CD14-positive monocyte (primary cell): ENCODE measurements at places on chromosomes 4 and X. TPM values are rescaled to one million over a fixed set of nuclear protein-coding genes. Genes with fewer than 3 reads are reported as not detected.

- peaks cover 50% of the 10 kb centered on the region for H3K4me1 ChIP-seq
- peaks cover 5% of the 10 kb centered on the region for H3K36me3 ChIP-seq
- no peak overlapping the region for H3K4me3 ChIP-seq
- no peak for DNase-seq
- peak overlapping the region; percentile 92 for H3K27ac ChIP-seq
Measured at GRCh38 chr4:70997546-70997945, 4.1 kb downstream of the DCK start.

The RHOXF1 gene
- polyA plus RNA-seq = not detected

DNA sequence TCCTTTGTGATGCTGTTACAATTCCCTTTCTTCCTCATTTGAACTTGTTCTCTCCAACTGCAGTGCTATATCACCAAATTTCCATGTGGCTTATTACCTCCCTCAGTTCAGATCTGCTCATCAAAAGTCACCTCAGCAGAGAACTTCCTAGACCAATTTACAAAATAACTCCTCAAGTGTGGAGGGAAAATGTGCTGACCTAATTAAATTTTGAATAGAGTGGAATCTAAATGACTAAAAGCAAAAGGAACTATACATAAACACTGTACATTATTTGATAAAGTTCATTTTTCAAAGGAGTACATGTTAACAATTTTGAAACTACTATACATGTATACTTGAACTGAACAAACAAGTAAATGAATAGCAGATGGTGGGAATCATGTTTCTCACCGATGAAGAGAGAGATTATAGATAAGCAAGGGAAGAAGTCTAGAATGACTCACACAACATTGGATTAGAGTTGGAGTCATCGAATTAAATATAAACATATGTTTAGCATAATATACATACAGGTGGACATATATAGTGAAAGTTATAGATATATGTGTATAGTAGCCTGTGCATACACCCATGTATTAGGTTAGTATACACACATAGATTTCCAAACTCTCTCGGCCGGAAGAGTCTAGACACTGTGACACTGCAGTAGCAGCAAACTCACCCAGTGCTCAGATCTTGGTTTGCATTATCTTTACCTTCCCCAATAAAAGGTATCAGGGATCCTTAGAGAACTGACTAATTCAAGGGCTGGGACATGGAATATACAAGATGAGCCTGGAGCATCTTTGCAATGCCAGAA lies 318.7 kb downstream of the PCDH18 start:
- no peaks in the 10 kb centered on the region for H3K4me1 ChIP-seq
- no peak overlapping the region for H3K27ac ChIP-seq
- no peak overlapping the region for H3K4me3 ChIP-seq
- no peaks in the 10 kb centered on the region for H3K27me3 ChIP-seq
- no peaks in the 10 kb centered on the region for H3K36me3 ChIP-seq

DNA sequence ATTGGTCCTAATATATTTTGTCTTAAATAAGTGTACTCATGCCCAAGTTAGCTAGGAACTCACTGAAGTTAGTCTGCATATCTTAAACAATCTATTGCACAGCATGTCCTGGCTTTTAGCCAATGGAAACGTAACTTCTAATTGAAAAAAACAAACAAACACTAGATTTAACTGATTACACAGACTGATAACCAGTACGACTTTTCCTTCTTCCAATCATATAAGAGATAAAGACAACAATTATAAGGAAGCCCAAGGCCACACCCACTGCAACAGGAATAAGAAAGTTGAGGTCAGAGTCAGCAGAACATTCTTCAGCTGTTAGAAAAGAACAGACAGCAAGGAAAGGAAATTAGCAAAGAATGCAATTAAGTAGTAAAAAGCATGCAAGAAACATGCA lies 40.8 kb downstream of the LAMP2 start:
- H3K4me3 ChIP-seq = no peak overlapping the region
- no peaks in the 10 kb centered on the region for H3K4me1 ChIP-seq
- H3K27me3 ChIP-seq = no peaks in the 10 kb centered on the region
- no peaks in the 10 kb centered on the region for H3K36me3 ChIP-seq
- DNase-seq = no peak

DNA sequence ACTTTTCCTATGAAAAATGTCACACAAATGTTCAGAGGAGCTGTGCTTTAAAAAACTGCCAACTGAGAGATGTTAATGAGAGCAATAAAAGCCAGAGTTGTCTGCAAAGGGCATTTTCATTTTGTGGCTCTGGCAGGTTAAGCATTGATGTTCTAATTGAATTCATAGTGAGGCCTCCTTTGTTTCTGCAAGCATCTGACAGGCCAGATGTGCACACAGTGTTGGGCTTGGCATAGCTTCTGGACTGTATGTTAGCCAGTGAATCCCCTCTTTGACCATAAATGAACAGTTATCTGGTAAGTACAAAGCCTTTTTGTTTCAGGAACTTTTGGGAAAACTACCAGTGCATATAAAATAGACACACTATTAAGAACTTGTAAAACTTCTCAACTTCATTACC lies 81.9 kb downstream of the JADE3 start:
- H3K27ac ChIP-seq = no peak overlapping the region
- no peaks in the 10 kb centered on the region for H3K27me3 ChIP-seq
- H3K4me3 ChIP-seq = no peak overlapping the region
- DNase-seq = no peak
- no peaks in the 10 kb centered on the region for H3K4me1 ChIP-seq

DNA sequence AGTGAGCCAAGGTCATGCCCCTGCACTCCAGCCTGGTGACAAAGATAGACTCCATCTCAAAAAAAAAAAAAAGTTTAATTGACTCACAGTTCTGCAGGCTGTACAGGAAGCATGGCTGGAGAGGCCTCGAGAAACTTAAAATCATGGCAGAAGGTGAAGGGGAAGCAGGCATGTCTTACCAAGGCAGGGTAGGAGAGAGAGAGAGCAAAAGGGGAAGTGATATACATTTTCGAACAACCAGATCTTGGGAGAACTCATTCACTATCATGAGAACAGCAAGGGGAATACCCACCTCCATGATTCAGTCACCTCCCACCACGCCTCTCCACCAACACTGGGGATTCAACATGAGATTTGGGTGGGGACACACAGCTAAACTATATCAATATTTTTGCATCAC lies 315.2 kb upstream of the HTR2C start:
- no peaks in the 10 kb centered on the region for H3K4me1 ChIP-seq
- no peak overlapping the region for H3K4me3 ChIP-seq
- H3K27me3 ChIP-seq = no peaks in the 10 kb centered on the region
- no peaks in the 10 kb centered on the region for H3K36me3 ChIP-seq

GRCh38 chrX:120603707-120604360 lies at the start of gene MCTS1:
MCTS1 (plus strand) TSS chrX:120604101; CDS start chrX:120604237, 136 bp downstream.
- H3K27ac ChIP-seq = peak within 1 kb of the TSS; percentile 98
- peak; percentile 84 for DNase-seq
- peaks cover 11% of the 10 kb centered on the region for H3K4me1 ChIP-seq
- H3K36me3 ChIP-seq = peaks cover 20% of the 10 kb centered on the region
- no peaks in the 10 kb centered on the region for H3K27me3 ChIP-seq

DNA sequence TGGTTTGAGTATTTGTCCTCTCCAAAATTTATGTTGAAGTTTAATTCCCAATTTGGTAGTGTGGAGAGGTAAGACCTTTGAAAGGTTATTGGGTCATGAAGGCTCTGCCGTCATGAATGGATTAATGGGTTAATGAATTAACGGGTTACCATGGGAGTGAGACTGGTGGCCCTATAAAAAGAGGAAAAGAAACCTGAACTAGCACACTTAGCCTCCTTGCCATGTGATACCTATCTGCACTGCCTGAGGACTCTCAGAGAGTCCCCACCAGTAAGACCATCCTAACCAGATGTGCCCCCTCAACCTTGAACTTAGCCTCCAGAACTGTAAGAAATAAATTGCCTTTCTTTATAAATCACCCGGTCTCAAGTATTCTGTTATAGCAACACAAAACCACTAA lies 39.3 kb downstream of the PAGE1 start:
- H3K4me3 ChIP-seq = no peak overlapping the region
- H3K27me3 ChIP-seq = no peaks in the 10 kb centered on the region
- DNase-seq = no peak
- no peaks in the 10 kb centered on the region for H3K36me3 ChIP-seq
- no peaks in the 10 kb centered on the region for H3K4me1 ChIP-seq

- H3K27me3 ChIP-seq = no peaks in the 10 kb centered on the region
- no peak for DNase-seq
- H3K27ac ChIP-seq = no peak overlapping the region
- H3K36me3 ChIP-seq = no peaks in the 10 kb centered on the region
- H3K4me3 ChIP-seq = no peak overlapping the region
Measured at GRCh38 chr4:121226362-121226761, 62.2 kb upstream of the TNIP3 start.

The ZNF518B gene
- 11.3 TPM for polyA plus RNA-seq

DNA sequence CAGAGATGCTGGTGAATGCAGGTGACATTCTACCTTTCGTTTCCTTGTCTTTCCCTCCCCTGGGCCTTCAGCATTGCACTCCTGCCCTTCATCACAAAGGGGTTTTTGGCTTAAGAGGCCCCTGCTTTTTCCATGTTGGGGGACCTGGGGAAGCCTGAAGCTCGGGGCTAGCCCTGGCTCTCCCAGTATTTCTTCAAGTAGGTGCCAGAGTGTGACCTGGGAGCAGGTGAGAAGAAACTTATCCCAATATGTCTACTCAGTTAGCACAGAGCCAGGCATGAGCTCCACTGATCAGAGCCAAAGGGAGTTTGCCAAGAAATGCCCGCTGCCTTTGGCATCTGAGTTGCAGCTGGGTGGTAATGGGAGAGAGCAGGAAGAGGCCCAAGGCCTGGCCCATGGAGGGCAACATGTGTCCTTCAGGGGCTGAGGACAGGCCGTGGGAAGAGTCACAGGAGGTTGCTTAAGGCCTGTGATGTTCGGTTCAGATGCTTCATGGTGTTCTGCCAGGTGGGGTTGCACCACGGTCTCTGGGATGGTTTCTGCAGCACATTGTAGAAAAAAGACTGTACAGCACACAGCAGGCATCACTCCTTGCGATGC lies 7.6 kb downstream of the PRRG3 start:
- H3K4me3 ChIP-seq = no peak overlapping the region
- H3K36me3 ChIP-seq = no peaks in the 10 kb centered on the region
- no peaks in the 10 kb centered on the region for H3K27me3 ChIP-seq
- DNase-seq = no peak
- no peaks in the 10 kb centered on the region for H3K4me1 ChIP-seq

DNA sequence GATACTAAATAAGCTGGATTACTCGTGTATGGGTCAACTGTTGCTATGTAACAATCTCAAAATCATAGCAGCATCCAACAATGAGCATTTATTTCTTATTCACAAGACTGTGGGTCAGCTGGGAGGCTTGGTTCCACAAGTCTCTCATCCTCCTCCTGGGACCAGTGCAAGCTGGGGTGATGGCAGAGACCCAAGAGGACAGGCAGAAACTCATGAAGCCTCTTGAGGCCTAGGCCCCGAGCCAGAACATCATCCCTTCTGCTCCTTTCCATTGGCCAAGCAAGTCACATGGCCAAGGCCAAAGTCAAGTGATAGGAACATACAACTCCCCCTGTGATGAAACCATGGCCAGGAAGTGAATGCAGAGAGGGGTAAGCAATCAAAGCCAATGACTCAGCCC lies 422.1 kb downstream of the BCOR start:
- no peak overlapping the region for H3K4me3 ChIP-seq
- H3K4me1 ChIP-seq = no peaks in the 10 kb centered on the region
- H3K36me3 ChIP-seq = no peaks in the 10 kb centered on the region
- no peak for DNase-seq
- H3K27ac ChIP-seq = no peak overlapping the region

DNA sequence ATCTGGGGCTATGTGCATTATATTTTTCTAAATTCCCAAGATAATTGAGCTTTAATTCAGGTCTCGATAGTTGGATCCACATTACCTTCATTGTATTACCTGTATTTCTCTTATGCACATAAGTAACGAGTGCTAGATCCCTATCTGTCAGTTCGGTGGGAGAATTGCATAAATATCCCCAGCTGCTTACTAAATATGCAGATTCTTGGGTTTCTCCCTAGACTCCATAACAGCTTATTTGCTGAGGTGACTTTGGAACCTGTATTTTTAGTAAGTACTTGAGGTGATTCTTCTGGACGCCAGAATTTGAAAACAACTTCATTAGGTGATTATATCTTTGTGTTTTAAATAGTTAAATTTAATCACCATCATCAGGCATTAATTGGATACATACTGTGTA lies 15.0 kb downstream of the UGT8 start:
- no peaks in the 10 kb centered on the region for H3K4me1 ChIP-seq
- no peak overlapping the region for H3K4me3 ChIP-seq

DNA sequence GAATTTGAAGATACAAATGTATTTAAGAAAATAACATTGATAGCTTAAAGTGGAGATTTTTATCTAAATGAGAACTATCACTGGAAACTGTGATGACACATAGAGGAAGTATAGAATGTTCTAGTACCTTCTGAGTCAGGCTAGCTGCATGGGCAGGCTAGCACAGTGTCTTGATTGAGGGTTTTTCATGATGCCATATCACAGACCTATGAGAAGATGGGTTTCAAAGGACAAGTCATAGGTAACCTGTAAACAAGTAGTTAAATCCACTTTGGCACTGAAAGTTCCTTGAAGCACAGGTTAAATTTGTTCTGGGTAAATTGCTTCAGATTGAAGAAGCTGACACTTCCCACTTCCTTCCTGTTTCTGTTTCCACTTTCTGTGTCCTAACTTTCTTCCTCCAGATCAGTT lies 48.2 kb upstream of the CDKN2AIP start:
- peaks cover 84% of the 10 kb centered on the region for H3K4me1 ChIP-seq
- no peak overlapping the region for H3K4me3 ChIP-seq
- H3K36me3 ChIP-seq = no peaks in the 10 kb centered on the region
- peak overlapping the region; percentile 30 for H3K27ac ChIP-seq

DNA sequence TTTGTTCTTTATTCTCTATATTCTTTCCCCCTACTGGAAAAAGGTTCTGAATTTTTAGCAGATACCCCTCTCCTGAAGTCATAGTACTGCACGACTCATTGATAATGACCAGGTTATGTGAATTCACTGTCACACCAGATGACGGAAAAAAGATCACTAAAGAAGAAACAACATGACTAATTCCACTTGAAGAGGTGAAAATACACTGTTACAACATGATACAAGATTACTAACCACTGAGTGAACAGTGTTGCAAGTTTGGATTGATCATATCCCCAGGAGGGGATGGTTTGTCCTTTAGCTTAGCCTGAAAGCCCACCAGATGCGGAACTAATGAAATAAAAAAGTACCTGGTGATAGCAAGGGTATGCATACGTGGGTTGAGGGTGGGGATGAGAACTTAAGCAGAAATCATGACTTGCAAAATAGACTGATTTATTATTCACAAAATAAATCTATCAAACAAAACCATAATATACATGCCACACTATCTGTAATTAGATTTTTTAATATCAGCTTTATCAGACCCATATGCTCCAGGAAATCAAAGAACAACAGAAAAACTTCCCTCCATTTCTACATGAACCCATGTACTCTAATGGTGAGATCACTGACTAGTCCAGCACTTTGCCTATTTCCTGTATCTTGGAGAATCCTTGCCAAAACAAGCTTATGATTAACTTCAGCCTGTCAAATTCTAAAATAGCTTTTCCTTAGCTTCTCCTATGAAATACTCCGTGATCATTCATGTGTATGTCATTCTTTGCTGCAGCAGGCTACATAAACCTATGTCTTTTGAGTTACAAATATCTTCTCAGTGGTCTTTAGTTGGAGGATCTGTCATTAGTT lies 257.4 kb upstream of the AGA start:
- H3K27me3 ChIP-seq = no peaks in the 10 kb centered on the region
- no peaks in the 10 kb centered on the region for H3K4me1 ChIP-seq
- H3K4me3 ChIP-seq = no peak overlapping the region
- no peak for DNase-seq
- H3K36me3 ChIP-seq = no peaks in the 10 kb centered on the region
